ENCODE measurements at places on chromosomes 12 and 14.

GRCh38 chr14:71749613-71750238 lies 182.5 kb upstream of the RGS6 start:
- no peak for DNase-seq

- no peak for DNase-seq
Measured at GRCh38 chr14:29653303-29653702, 274.3 kb downstream of the PRKD1 start.

- DNase-seq = no peak
Measured at GRCh38 chr14:58639198-58639565, 1.4 kb downstream of the DACT1 start.

GRCh38 chr14:95948558-95948981 lies 71.9 kb downstream of the TUNAR start:
- DNase-seq = no peak

- DNase-seq = no peak
Measured at GRCh38 chr12:31206038-31206670, 119.8 kb downstream of the SINHCAF start.

- no peak for DNase-seq
Measured at GRCh38 chr12:25063873-25064628, 115.2 kb upstream of the BCAT1 start.

DNA sequence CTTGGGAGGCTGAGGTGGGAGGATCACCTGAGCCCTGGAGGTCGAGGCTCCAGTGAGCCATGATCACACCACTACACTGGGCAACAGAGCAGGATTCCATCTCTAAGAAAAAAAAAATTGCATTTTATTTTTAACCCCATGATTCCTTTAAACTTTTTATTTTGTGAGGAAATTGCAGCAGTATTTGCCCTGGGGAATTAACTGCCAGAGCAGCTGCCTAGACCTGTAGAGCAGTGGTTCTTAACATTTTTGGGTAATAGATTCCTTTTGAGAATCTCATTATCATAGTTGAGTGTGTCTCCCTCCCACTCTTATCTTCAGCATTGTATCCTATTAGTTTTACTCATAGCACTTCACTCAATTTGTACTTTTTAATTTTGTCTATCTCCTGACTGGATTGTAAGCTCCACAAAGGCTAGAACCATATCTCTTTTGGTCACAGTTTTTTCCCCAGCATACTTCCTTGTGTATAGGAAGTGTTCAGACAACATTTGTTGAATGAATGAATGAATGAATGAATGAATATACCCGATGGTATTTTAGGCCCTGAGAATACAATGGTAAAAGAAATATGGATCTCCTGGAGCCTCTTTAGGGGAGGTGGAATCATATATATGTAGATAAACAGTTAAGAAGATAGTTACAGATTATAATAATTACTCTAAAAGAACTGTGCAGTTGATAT lies 40.6 kb downstream of the BRMS1L start:
- DNase-seq = no peak

DNA sequence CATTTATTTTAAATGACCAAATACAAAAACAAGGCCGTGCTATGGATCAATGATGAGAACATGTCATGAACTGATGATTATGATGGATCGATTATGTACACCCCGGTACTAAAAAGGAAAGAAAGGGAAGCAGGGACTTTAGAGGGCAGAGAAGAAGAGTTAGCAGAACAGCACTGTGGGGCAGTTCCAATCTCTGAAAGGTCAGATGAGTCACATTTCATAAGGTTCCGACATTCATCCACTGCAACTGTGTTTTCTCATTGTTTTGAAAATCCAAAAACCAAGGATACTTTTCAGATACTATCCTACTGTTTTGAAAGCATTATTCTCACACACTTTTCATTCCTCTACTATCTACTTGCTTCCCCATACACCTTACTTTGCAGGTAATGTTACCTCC lies 169.3 kb downstream of the STXBP6 start:
- DNase-seq = no peak

DNA sequence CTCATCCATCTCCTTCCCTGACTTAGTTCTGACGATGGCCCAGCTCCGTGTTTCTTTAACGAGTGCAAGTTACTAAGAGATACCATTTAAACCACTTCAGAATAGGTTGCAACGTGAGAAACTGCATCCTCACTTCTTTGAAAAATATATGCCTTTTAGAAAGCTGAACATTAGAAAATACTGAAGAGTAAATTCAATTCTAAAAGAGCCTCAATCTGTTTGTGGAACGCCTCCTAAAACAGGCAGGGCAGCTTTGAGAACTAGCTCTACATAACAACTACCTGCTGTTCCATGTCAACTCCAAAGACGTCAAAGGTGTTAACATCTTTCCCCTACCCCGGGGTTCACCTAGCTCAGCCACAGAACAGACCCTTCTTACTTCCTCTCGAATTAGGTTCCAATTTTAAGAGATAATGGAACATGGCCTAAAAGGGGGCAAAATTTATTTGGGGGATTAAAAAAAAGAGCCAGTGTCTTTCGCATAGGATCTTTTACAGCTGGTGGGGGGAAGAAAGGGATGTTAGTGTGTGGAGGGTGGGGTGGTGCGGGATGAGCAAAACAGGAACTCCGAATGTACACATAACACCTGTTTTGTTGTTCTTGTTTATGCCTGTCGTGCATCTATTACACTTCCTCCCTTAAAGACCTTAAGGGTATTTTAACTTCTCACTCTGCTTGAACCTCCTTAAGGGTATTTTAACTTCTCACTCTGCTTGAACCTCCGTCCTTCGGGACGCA lies 3.3 kb downstream of the BHLHE41 start:
- no peak for DNase-seq

DNA sequence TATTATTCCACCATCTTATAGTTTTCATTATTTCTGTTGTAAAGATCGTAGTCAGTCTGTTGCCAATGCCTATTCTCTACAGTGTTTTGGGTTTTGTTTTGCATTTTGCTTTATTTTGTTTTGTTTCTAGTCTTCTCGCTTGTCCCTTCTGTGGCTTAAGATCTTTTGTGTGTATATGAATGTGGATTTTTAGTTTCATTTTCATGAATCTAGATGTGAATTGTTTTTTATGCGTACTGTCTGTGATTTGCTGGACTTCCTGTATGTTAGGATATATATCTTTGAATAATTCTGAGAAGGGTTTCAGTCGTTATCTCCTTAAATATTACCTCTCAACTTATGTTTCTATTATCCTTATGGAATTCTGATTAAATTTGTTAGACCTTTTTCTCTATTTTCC lies 13.4 kb downstream of the C12orf42 start:
- no peak for DNase-seq

DNA sequence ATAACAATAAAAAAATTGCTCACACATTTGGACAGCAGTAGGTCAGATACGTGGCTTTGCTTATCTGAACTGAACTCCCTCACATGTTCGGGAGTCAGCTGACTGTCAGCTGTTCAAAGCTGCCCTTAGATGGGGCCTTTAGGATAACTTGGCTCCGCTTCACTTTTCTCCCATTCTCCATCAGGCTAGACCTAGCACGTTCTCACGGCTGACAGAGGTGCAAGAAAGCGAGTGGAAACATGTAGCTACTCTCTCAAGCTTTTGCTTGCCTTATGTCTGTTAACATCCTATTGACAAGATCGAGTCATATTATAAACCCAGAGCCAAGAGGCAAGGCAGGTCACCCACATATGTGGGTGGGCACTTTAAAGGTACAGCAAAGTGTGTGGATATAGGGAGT lies 112.0 kb upstream of the PDZRN4 start:
- DNase-seq = no peak

DNA sequence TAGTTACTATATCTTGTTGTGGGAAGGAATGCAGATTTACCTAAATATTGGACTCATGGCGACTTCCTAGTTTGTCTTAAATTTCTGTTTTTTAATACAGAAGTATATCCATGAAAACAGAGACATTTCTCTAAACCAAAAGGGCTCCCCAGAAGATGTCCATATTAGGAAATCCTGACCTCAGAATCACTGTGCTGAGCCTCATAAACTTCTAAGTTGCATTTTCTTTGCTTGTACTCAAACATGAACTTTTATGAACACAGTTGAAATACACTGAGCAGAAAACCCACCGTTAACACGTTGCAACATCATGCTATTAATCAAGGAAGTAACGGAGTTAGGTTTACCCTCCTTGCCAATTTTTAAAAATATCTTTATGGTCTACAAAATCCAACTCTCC lies 42.9 kb upstream of the NR2C1 start:
- no peak for DNase-seq

GRCh38 chr12:52437508-52437907 lies 3.3 kb upstream of the KRT75 start:
- no peak for DNase-seq

- no peak for DNase-seq
Measured at GRCh38 chr12:61137677-61138414, 1122.4 kb upstream of the USP15 start.

- DNase-seq = no peak
Measured at GRCh38 chr12:124172636-124173035, 122.3 kb upstream of the RFLNA start.

GRCh38 chr14:75783602-75784313 lies 122.7 kb downstream of the TTLL5 start:
- no peak for DNase-seq

DNA sequence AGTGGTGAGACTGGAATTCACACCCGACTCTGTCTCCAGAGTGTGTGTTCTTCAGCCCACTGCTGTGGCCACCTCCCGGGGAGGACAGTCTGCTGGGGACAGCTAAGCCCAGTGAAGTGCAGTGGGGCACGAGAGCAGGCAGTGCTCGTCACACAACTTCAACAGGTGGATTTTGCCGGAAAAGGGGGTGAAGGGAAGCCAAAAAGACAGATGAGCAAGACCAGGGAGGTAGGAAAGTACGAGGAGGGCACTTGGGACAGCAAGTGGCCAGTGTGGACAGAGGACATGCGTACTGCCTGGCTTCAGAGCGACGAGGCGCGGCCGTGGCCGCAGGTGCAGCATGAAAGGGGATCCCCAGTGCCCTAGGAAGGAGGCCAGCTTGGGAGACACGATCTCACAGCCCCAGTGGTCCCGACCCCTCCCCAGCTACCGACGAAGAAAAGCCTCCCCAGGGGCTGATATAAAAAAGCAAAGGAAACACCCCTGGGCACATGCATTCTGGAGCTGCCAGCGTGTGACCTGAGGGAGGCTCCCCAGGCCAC lies 96.1 kb downstream of the FBXL14 start:
- no peak for DNase-seq

DNA sequence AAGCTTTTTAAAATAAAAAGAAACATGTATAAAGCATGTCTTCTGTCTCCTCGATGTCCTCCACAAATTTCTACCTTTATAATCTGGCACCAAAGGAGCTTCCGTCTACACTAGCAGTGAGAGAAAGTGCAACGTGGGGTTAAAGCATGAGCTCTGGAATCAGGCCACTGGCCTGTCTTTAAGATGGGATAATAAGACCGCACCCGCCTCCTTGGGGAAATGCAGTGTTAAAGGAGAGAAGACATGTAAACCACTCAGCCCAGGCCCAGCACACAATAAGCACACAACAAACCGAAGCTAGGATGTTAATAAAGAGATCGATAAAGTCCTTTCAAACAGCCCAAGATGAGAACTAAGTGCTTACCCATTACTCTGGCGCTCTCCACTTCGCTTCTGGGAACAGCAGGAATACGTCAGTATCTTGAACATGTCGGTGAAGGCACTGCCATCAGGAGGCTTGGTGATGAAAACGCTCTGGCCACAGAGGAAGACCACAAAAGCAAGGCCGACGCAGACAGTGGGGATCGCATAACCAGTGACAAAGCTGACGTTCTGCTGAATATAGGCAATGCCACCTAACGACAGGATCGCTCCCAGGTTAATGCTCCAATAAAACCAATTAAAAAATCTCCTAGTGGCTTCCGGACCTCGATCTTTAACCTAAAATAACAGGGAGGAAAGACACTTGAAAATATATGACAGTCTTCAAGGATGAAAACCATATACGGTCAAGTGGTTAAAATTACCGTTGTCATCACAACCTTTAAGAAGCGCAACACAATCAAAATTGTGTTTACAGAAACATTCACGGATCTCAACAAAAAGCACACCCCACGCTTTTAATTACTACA lies 9.1 kb downstream of the SLC15A4 start:
- no peak for DNase-seq

DNA sequence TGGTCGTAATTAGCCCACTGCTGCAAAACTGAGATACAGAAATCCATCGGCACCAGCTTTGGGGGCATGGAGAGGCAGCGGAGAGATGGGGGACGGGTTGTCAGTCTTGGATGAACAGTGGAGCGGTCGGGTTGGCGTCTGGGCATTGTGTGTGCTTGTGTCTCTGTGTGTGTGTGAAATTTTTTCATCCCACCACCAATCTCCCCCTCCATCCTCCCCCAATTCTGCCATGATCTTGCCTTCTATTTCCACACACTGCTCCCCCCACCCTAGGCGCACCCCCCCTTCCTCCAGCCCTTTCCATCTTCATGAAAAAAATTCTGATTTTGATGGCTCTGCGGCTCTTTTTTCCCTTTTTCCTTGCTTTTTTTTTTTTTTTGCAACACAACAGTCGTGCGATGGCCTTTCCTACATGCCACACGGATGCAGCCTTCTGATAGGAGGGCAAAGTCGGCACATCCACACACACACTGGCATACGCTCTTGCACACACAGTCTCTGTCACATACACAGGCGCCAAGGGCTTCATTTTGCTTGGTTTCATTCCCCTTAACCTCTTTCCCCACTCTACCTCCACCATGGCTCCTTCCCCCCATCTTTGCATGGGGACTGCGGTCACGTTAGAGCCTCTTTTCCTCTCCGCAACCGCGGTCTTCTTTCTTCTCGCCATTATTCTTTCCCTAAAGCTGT lies 3.3 kb downstream of the NRXN3 start:
- no peak for DNase-seq

- no peak for DNase-seq
Measured at GRCh38 chr12:1864867-1865266, 44.5 kb downstream of the LRTM2 start.

DNA sequence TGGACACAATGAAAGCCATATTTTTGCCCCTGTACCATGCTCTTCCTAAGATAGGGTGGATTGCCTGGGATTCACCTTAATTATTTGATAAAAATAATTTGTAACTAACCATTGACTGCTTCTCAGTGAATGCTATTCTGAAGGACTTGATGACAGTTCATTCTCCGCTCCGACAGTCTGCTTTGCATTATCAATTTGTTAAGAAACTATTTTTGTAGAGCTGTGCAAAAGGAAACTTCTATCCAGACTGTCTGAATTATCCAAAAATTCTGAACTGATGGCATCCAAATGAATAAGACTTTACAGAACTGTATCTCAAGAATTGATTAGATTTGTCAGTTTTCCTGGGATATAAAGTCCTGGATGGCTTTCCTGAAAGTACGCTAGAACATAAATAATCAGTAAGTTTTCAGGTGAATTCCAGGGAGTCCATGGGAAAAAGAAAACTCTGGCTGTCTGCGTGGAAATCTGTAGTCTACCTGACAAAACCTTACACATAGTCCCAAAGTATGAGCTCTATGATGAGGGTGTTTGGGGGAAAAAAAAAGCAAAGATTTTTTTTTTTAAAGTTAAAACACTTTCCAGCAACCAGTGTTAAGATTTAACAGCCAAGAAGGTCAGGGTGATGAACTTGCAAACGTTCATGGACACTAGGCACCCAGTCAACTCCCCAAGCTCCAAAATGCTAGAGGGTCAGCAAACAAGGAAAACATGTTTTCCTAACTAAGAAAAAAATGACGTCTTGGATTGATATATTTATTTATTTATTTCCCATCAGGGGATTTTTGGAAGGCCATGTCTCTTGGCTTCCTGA lies 291.1 kb upstream of the TBX3 start:
- DNase-seq = no peak

- no peak for DNase-seq
Measured at GRCh38 chr12:30988646-30989286, 62.2 kb downstream of the TSPAN11 start.
